Lung (tissue), 17 donors: ENCODE measurements at places on chromosomes 1 and 21. TPM values are rescaled to one million over a fixed set of nuclear protein-coding genes. Genes with fewer than 3 reads are reported as not detected.

GRCh38 chr1:184031409-184032107 is 6.0 kb downstream of the COLGALT2 start:
- no peak for DNase-seq

- DNase-seq, result no peak
Measured at GRCh38 chr1:79629414-79629813, 622.9 kb upstream of the ADGRL4 start.

DNA sequence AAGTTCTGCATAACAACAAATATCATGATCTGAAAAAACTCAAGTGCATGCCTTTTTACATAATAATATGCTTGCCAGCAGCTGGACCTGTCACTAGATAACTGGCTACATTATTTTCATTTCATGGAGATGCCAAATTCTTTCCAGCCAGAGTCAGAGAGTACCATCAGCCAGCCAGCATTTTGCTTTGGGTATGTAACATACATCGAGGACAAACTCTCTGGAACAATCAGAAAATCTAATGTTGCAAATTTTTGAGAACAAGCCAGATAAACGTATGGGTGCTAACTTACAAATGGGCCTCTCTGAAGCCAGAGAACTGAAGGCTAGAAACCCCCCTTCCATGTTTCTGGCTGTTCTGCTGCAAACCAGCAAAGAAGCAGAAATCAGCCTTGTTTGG is 76.3 kb upstream of the BACE2 start:
- DNase-seq, result peak; percentile 51

DNA sequence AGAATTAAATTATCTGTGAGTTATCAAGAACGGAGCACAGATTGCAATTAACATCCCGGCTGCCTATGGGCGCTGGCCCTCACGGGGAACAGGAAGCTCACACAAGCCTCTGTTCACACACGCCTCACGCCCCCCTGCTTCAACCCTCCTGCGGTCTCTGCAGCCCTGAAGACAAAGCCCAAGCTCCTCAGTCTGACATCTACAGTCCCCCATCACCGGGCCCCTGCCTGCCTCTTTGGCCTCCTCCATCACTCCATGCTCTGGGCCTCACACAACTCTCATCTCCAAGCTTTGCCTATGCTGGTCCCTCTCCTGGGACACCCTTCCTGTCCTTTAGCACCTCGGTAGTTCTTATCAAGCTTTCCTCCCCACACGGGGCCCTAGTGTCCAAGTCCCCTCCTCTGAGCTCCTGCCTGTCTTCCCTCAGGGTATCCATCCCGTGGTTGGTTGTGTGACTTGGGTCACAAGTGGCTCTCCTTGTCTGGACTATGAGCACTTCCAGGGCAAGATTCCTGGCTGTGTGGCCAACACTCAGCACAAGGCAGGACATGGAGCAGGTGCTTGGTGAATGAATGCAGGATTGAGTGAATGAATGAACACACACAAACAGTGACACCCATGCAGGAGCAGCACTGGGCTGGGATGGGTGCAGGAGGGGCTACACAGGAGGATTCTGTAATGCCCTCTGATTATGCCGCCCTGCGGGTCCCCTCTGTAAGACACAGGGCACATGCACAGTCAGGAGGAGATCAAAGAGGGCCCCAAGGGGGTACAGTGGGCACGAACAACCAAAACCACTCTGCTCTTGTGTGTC is 116.1 kb downstream of the DMRTB1 start:
- no peak for DNase-seq

The CD34 gene
- total RNA-seq, result 81.9 TPM

The CYYR1 gene
- total RNA-seq, result 21.6 TPM

The TMCO4 gene
- 22.5 TPM for total RNA-seq

The ERG gene
- 26.1 TPM for total RNA-seq

The FMO2 gene
- 44.8 TPM for total RNA-seq

The B3GALT5 gene
- total RNA-seq, result 0.94 TPM

The HCRTR1 gene
- total RNA-seq, result 0.14 TPM
